ENCODE measurements at places on chromosomes 7 and 10.

- no peak for DNase-seq
These were observed 30.6 kb downstream of the APBB1IP start for GRCh38 chr10:26468700-26469099.

DNA sequence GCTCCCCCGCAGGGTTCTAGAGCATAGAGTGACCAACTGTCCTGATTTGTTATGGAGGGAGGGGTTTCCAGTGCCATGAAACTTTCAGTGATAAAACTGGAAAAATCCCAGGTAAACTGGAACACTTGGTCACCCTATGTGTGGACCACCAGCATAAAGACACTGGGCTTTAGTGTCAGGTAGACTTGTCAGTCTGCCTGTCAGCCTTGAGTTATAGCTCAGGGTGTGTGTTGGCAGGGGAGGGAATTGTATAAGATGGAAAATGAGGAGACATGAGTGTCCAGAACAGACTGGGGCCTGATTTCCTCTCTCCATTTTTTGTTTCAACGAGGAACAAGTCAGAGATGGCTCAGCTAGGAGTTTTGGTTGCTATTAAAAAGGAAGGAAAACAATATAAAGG is 10.2 kb upstream of the EFCAB10 start:
- no peak for DNase-seq

- no peak for DNase-seq
These were observed 1.0 kb upstream of the KNDC1 start for GRCh38 chr10:133158756-133159610.

- no peak for DNase-seq
These were observed 40.4 kb upstream of the PODXL start for GRCh38 chr7:131596785-131597184.

DNA sequence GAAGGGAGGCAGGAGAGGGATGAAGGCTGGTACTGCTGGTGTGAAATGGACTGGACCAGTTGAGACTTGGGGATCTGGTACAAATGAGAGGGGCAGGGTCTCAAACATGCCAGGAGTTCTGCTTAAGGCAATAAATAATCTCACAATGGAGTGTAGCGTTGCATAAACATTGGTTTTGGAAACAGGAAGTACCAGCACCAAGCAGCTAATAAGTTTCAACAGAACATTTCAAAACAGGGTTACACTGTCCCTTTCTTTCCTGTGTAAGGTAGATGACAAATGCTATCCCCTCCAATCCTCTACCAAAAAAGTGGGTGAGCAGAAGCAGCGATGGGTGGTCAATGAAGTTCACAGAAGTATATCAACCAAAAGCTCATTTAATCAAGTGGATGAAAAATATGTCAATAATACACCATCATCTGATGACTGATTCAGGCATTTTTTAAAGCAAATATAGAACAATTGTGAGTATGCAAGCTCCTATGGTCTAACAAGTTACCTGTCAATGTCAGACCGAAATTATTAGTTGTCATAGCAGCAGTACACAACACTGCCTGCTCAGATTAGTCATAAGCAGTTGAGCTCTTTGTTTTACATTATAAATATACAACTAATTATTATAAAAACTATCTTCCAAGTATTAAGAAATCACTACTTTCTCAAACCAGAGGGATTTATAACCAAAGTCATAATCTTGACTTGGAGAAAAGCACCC is 220.0 kb downstream of the FAM107B start:
- DNase-seq = no peak

DNA sequence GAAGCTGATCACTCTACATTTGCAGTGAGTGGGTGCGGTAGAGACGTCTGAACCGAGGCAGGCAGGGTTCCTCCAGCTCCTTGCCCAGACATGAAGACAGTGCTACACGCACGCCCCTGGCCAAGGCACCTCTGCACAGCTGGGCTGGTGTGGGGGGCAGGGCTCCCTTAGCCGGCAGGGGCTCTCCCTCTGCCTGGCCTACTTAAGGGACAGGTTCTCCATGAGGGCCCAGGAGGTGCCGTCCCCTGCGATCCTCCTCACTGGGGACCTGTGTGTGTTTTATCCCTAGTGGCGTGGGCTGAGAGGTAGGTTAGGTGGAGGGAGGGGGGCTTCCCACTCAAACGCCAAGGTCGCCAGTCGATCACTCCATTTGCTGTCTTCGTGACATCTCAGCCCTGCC is 35.3 kb downstream of the IL15RA start:
- DNase-seq = no peak

DNA sequence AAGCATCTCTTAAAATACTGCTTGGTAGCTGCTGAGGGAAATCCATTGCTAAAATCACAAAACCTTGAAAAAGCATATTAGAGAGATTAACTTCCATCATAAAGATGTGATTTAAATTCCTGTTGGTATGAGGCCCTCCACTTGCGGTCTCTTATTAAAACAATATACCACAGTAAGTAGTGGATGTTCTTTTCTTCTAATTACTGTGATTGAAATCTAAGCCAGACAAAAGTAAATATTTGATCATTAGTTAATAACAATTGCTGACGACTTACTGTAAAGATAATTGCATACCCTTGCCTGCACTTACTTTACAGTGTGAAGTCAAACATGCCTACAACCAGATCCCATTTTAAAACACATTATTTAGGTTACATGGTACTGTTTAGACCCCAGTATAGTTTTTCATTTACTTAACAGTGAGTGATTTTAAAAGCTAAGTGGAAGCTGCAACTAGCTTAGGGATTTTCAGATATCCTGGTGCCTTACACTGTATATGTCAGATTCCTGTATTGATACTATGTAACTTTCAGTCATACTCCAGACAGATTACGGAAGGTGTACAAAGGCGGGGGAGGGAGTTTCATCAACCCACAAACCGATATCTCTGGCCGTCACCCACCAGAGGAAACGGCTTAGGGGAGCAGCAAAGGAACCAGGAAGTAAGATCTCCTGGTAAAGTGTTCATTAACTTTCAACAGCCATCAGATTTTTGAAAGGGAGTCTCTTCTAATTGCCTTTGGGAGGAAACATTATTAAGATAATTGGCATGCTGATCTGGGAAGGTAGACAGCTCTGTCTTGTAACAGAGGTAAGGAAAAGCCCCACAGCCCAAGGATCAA is 986 bp downstream of the NRP1 start:
- DNase-seq = no peak

DNA sequence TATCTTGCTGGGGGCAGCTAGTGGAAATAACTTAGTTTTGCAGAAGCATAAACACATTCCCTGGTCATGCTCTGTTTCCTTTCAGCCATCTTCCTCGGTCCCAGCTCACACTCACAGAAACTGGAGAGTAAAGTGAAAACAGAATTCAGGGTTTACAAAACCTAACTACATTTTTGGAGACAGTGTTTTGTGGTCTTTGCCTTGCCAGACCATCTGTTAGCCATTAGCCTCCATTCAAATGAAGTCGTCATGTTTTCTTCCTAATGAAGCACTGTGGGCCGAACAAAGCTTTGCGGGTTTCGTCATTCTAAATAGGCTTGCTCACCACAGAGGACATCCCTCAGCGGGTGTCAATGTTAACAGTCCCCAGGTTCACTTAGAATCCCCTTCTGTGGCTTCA is 214.6 kb upstream of the TMEM72 start:
- no peak for DNase-seq

DNA sequence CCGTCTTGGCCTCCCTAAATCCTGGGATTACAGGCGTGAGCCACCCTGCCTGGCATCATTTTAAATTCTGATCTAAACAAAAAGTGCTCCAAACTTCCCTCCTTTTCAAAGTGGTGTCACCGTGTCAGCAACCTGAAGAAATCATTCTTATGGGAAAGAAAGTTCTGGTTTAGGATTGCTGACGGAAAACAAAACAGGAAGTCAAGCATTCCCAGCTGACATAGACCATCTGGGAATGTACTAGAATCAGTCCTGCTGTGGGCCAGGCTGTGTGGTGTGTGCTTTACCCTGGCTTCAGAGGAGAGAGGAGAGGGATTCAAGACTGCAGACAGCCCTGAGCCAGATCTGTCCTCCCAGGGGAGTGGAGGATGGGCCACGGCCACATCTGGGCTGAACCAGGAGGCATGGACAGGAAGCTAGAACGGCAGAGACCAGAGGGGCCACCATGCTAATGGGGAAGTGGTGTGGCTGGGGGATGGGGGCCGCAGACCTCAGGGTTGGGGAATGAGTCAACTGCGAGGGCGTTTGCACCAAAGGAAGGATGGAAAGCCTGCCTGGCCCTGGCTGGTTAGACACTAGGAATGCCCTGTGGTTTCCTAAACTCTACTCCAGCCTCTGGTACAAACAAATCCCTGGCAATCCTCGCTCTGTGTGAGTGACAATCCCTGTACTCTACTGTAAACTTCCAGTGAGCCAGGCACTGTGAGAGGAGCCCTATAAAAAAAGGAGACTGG is 16.7 kb upstream of the CLIP2 start:
- no peak for DNase-seq

GRCh38 chr7:114979388-114979787 is 57.5 kb downstream of the MDFIC start:
- DNase-seq = no peak

DNA sequence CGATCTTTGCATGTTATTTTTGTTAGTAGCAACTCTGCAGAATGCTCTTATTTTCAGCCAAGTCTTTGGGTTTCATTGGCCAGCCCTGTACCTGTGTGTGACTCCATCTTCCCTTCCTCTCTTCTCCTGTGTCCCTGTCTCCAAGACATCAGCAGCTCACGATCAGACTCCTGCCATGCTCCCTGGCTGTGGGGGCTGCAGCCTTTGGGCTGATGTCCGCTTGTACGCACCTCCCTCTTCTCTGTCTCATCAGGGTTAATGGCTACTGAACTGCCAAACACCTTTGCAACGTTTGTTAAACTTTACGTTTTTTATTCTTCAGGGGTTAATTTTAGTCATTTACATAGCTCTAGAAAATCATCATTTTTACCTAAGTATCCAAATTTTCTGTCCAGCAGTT is 103.5 kb upstream of the RET start:
- no peak for DNase-seq

DNA sequence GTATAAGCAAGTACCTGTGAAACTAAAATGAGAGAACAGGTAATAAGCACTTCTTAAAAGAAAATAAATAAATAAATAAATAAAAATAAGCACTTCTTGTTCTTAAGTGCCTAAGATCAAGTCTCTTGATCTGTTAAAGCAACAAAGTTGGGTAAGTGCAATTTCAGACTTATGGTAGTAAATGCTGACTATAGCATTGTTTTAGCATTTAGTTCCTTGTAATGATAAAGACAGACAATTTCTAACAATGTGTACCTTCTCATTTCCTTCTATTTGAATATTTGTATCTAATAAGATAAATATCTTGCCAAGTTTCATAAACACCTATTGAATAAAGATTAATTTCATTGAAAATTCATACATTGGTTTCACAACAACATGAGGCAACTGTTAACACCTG is 87.4 kb downstream of the GALNT11 start:
- no peak for DNase-seq

DNA sequence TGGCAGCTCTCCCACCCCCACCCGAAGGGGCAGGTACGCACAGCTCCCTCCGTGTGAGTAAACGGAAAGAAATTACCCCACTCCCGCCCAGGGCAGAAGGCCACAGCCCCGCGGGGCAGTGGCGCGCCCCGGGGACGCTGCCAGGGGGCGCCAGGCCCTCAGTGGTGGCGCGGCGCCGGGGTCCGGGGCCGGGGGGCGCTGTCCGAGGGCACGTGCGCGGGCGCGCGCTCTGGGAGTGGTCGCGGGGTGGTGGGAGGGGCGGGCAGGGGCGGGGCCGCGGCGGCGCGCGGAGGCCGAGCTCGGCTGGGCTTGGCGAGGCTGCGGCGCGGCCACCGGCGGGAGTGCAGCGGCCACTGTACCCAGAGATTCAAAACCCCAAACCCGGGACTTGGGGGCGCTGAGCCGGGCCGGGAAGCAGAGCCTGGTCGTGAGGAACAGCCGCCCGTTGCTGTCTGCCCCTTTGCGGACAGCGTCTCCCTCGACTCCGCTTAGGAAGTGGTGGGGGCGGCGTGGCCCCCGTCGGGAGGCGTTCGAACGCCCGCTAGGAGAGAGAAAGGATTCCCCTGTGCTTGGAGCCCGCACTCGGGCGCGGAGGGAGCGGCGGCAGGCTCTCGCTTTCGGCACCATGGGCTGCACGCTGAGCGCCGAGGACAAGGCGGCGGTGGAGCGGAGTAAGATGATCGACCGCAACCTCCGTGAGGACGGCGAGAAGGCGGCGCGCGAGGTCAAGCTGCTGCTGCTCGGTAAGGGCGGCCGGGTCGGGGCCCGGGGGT is at the start of gene GNAI1:
Gene GNAI1 (plus strand): TSS at position 296 of the 773 bp plus-strand sequence. CDS start 330 bp downstream, at position 626.
- peak; percentile 75 for DNase-seq

DNA sequence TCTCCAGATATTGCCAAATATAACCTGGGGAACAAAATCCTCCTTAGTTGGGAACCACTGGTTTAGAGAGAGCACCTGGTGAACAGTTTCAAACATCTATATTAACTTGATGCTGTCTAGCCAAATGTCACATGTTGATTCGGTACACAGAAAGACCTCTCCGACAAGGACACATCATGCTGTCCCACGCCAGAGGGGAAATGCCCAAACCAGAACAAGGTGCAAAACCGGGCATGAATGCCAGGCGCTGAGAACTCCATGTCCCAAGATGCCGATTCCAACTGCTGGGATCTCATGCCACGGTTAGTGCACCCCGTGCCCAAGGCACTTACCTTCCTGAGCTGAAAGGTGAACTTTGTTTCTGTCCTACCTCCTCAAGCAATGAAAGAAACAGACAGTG is 100.8 kb downstream of the SFMBT2 start:
- no peak for DNase-seq

GRCh38 chr10:22705527-22705926 is 8.9 kb downstream of the PIP4K2A start:
- no peak for DNase-seq

GRCh38 chr10:60555700-60556099 is 166.0 kb upstream of the ANK3 start:
- no peak for DNase-seq

DNA sequence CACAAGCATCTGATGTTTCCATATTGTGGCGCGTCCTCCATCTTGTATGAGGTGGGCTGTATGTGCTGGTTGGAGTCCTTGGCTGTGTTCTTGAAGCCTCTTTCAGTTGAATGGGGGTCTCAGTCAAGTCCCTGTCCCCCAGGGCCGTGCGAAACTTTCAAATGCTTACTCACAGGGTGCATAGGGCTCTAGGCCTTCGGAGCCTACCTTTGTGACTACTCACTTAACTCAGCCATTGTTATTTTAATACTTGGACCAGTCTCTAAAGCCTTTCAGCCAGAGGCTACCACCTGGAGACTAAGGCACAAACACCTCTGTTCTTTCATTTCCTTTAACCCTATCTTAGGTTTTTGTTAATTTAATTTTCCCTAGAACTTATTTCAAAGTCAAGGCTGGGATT is 785.9 kb downstream of the GATA3 start:
- no peak for DNase-seq

Measured in putamen (tissue), 1 donor.